ENCODE measurements at places on chromosomes 3 and 15.

DNA sequence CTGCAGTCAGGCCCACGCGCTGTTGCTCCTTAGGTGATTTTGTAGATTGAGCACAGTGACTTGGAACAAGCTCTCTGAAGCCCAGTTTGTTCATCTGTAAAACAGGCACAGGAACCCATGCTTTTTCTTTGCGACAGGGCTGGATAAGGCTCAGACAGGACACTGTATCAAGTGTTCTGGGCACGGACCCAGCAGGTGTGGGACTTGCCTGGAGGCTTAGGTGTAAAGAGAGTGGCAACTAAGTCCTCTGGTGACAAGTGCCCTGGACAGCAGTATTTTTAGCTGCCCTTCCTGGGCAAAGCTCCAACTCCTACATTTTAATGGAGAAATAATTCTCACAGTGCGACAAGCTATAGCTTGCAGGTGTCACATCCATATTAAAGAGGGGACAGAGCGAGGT is 32.2 kb downstream of the CD276 start:
- DNase-seq, result no peak

- no peak for DNase-seq
Measured at GRCh38 chr3:69510481-69511030, 124.7 kb upstream of the FRMD4B start.

GRCh38 chr15:65690173-65690572 is 68.4 kb downstream of the SLC24A1 start:
- no peak for DNase-seq

DNA sequence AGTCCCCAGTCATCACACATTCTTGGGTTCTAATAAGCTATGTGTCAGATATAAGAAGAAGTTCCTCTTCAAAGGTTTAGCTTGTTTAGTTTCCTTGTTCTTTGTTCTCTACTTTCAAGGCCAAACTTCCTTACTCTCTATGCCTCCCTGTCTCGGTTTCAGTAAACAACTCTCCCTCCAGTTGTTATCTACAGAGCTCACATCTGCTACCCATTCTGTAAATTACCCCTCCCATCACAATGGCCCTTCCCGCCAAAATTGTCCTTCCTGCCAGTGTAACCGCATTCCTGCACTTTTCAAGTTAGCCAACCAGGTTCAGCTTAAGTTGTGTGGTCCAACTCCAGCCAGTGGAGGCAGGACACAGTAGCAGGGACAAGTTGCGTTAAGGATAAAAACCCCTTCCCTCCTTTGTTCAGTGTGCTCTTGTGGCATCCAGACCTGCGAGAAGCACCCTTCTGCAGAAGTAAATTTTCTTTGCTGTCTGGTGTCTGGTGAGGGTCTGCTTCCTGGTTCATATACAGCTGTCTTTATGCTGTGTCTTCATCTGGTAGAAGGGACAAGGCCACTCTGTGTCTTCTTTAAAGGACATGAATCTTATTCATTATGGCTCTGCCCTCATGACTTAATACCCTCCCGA is 342.1 kb upstream of the GRM7 start:
- no peak for DNase-seq

DNA sequence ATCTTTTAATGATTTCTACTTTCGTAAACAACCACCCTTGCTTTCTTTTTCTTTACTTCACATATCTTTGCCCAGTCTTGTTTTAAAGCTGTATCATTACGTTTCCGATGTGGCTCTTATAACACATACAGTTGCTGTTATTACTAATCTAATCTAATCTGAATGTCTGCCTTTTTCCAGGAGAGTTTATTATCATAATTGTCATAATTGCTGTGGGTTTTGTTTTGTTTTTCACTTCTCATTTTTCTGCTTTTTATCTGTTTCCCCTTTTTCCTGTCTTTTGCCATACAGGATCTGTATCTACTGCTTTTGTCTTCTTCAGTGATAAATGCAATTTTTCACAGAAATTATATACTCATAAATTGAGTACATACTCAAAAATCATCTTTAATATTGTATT is 24.9 kb downstream of the HACL1 start:
- DNase-seq, result no peak

DNA sequence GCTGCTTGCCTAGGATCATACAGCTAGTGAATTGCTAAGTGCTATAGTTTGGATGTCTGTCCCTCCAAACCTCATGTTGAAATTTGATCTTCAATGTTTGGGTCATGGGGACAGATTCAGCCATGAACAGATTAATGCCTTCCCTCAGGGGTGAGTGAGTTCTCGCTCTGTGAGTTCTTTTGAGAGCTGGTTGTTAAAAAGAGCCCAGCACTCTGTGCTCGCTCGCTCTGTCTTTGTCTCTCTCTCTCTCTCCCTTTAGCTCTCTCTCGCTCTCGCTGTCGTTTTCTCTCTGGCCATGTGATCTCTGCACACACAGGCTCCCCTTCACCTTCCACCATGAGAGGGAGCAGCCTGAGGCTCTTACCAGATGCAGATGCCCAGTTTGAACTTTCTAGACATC is 14.9 kb downstream of the TRH start:
- no peak for DNase-seq

GRCh38 chr15:98843844-98844243 is 163.7 kb downstream of the PGPEP1L start:
- no peak for DNase-seq

DNA sequence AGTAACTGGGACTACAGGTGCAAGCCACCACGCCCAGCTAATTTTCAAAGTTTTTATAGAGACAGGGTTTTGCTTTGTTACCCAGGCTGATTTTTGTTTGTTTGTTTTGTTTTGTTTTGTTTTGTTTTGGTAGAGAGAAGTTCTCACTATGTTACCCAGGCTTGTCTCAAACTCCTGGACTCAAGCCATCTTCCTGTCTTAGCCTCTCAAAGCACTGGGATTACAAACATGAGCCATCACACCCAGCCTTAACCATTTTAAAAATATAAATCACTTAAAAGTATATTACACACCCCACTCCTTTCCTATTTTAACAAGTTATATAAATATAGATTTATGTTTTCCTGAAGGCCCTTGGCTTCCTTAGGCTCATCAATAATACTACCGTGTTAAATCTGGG is 6.5 kb upstream of the DYNC1LI1 start:
- no peak for DNase-seq

DNA sequence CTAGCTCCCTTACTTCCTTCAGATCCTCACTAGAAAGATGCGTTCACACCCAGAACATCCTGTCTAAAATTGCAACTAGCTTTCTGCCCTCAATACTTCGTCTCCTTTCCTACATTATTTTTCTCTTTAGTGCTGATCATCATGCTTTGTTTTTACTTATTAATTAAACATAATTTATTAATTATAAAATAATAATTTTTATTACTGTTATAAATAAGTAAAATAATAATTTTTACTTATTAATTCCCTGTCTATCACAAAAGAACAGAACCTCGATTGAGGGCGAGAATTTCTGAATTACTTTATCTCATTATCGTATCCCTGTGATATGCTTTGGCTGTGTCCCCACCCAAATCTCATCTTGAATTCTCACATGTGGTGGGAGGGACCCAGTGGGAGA is 41.3 kb downstream of the GOLIM4 start:
- no peak for DNase-seq

DNA sequence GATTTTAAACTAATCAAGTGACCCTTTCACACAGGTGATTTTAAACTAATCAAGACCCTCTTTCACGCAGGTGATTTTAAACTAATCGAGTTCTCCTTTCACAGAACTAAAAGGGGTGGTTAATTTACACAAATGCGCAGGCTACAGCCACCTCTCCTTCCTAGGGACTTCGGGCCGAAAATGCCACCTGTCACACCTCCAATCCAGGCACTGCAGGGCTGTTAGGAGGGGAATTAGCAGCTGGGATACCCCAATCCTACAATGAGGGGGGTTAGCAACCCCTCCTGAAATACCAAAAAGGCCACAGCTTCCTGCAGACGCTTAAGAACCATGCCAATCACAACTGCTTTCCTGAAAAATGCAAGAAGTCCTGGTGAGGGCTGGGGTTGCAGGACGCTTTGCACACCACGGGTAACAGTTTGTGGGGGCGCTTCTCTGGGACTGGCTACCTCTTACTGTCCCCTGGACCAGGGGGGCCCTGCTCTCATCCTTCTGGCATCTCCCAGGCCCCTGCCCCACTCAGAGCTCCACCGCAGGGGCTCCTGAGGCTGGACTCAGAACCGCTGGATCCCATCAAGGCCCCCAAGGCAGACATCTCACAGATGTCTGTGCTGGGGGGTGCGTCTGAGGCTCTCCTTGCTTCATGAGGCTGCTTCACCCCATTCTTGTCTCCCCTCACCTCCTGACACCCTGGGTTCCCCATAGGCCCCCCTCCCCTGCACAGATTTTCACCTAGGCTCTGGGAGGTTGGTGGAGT is 145.9 kb downstream of the OR4M2 start:
- no peak for DNase-seq

GRCh38 chr3:78957456-78957855 is 810.3 kb downstream of the ROBO1 start:
- DNase-seq, result no peak

GRCh38 chr3:197878427-197878826 is 71.6 kb upstream of the RPL35A start:
- no peak for DNase-seq

- DNase-seq, result no peak
Measured at GRCh38 chr3:130310109-130310508, 35.4 kb upstream of the COL6A5 start.

DNA sequence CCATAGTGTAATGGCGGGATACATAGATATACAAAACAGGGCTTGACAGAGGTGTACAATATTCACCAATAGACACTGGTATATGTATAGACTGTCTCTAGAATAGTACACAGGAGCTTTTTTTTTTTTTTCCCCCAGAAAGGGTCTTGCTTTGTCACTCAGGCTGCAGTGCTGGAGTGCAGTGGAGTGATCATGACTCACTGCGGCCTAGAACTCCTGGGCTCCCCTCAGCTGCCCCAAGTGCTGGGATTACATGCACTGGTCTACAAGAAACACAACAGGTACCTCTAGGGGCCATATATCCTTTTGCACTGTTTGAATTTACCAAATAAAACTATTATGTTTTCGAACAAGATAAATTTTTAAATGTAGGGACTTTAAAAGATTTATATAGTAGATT is 12.3 kb downstream of the RHOA start:
- peak; percentile 34 for DNase-seq

- no peak for DNase-seq
Measured at GRCh38 chr3:103699228-103699627, 1264.4 kb downstream of the ZPLD1 start.

DNA sequence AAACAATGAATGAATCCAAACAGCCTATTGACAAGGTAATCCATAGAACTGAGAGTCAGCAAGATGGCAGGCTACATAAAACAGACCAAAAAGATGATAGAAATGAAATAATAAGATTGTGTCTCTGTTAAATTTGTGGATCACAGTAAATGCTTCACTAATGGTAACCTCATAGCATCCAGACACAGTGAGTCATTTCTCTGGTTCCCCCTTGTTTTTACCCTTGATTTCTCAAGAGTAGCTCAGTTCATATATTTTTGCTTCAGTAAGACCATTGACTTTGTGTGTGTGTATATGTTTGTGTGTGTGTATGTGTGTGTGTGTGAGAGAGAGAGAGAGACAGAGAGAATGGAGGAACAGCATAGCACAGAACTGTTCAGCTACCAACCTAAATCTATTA is 546.9 kb downstream of the RBMS3 start:
- DNase-seq, result peak; percentile 70

DNA sequence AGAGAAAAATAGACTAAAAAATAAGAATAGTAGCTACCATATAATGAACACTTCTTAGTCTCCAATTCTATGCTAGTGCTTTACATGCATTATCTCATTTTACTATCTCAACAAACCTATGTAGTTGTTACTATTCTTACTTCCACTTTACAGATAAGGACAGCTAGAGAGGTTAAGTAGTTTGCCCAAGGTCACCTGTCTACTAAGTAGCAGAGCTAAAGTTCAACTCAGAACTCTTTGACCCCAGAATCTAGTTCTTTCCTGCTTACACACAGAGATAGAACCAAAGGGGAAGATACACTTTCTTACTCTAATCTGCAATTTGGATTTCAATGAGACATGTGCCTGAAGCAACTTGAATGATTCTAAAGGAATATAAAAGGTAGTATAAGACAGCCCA is 24.7 kb upstream of the SPRED1 start:
- DNase-seq, result no peak

DNA sequence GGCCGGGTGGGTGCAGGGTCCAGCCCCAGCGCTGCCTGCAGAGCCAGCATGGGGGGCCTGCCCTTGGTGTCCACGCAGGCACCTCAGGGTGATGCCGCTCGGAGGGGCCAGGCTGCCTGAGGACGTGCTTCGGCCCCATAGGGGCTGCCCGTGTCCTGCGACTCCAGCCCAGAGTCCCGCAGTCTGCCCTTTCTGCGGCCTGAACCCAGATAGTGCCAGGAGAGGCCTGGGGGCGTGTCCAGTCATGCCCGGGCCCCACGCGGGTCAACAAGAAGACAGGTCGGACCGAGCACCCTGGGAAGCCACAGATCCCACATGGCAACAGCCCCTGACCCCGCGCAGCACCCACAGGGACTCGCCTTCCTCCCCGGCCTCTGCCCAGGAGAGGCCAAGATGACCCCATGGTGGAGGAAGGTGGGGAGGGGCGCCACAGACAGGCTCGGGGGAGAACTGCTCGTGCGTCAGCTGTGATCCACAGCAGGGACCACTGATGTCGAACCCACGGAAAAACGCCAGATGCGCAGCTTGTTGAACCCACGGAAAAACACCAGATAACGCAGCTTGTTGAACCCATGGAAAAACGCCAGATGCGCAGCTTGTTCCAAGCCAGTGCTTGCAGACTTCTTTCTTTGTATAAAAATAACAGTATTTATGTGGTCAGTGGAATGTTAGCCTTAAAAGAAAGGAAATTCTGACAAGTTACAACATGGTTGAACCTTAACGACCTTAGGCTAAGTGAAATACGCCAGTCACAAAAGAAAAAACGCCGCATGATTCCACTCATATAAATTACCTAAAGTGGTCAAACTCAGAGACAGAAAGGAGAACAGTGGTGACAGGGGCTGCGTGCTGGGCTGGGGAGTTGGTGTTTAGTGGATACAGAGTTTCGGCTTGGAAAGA is 28.5 kb downstream of the CYFIP1 start:
- DNase-seq, result no peak

DNA sequence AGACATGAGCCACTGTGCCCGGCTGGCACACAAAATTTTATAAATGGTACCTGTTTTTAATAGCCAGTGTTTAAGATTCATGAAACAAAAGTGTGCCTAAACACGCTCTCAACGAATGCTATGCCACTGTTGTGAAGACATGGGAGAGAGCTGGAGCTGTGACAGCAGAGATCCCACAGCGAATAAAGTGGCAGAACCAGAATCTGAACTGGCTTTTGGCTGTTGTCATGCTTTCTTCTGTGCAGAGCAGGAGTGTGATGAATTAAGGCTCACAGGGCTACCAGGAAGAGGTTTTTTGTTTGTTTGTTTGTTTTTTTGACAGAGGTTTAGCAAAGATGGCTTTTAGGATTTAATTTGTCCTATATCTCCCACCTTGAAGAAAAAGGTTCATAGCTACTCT is 14.5 kb downstream of the PTPRG start:
- DNase-seq, result no peak

- peak; percentile 68 for DNase-seq
Measured at GRCh38 chr3:30428251-30428650, 178.2 kb upstream of the TGFBR2 start.

GRCh38 chr3:129017484-129017899 is 16.4 kb downstream of the EFCC1 start:
- DNase-seq, result no peak

Measured in IMR-90 (cell line).